ENCODE measurements at places on chromosomes 3 and 15.

DNA sequence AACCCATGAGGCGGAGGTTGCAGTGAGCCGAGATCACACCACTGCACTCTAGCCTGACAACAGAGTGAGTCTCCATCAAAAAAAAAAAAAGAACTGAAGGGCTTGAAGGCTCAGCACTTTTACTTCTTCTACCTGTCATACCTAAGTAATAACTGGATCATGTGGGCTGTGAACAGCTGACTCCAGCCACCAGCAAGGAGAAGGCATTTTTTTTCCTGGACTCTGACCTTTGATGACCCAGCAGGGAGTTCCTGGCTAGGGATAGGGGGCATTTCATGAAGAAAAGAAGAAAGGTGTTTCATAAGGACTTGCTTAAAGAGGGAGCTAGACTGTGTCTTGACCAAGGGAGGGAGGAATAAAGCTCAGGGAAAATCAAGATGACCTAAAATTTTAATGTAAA lies 266.0 kb downstream of the ZNF621 start:
- no peak for DNase-seq

- no peak for DNase-seq
These were observed 152.8 kb downstream of the GABRG3 start for GRCh38 chr15:27123808-27124207.

DNA sequence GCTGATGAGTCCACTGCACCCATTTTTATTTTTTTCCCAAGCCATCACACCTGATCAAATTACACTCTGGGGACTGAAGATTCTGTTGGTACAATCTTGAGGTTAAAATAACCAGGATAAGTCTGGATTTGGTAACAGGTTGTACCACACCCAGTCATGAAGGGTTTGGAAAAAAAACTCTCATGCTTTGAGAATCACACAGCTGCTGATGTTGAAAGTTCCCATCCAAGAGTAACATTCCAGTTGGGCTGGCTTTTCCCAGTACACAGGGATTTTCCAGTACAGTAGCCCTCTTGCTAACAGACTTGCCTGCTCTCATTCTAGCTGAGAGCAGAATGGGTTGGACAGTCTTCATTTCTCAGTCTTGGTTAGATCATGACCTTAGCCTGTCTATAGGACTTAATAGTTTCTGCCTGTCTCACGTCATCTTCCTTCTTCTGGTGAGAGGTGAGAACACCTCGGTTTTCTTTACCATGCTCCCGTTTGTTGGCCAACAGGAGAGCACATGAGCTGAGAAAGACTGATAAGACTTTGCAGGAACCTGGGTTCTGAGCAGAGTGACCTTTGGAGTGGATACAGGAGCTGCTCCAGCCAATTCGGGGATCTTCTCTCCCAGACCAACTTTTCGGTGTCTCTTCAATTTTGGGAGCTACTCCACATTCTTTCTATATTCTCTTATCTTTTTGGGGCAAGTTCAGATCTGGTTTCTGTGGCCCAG lies 300.1 kb upstream of the LYSMD4 start:
- no peak for DNase-seq

DNA sequence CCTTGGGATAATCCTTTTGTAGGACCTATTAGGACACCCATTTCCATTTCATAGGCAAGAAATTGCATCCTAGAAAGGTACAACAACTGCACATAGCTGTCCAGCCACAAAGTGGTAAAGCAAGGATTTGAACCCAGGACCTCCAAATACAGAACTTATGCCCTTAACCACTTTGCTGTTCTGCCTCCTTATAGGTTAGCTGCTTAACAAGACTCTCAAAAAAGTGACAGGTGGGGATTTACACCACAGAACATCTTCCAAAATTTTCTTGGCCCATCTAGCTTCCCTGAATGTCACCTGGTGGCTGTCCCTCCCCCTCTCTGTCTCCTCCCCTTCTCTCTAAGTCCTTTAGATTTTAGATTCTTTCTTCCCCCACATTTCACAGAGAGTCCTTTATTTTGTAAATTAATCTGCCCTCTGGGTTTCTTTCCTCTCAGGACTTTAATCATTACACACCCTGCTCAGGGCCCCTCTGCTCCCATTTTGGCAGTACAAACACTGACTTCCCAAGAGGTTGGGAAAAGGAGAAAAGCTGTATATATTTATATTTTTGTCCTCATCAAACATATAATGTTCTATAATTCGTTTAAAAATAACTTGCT lies 120.6 kb downstream of the CPNE4 start:
- no peak for DNase-seq

DNA sequence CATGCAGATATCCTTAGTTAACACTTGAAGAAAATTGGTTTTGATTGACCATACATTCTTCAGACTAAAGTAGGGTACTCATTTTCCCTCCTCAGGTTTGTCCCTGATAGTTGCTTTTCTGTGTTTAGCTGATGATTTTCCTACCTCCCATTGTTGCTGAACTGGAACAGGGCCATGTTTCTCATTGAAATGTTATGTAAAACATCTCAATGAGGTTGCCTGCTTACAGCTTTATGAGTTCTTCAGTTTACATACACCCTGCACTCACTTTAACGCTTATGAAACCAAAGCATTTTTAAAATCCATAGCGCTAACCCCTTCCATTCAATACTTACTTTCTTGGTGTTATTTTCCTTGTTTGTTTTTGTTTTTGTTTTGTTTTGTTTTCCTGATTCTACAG lies 61.9 kb downstream of the HMG20A start:
- DNase-seq, result no peak

- no peak for DNase-seq
These were observed 15.9 kb downstream of the SNX1 start for GRCh38 chr15:64111679-64112050.

DNA sequence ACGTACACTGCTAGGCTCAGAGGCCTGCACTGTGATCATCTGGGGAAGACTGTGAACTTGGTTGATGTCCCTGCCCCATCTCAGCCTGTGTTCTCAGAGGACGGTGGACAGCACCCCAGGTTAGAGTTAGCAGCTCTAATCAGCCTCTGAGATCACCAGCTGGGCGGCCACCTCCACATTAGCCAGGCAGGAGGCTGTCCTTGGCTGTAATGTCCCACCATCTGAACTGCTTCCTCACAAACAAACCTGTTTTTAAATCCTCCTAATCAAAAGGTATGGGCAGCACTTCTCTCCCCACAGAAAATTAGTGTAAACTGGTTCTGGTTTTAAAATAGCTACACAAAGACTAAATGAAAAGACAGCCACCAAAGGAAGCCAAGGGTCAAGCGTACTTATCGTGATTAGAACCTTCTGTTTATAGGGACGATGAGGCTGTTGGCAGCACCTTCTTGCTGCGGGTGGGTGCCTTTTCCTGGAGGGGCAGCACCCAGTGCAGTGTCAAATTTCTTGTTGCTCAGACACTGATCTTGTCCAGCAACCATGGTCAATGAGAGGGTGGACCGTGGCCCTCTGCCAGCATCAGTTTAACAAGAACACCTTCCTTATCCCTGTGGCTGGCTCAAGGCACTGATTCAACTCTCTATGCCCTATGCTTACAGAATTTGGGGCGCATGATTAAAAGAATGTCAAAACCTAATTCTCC lies 24.6 kb downstream of the ACSBG1 start:
- no peak for DNase-seq

DNA sequence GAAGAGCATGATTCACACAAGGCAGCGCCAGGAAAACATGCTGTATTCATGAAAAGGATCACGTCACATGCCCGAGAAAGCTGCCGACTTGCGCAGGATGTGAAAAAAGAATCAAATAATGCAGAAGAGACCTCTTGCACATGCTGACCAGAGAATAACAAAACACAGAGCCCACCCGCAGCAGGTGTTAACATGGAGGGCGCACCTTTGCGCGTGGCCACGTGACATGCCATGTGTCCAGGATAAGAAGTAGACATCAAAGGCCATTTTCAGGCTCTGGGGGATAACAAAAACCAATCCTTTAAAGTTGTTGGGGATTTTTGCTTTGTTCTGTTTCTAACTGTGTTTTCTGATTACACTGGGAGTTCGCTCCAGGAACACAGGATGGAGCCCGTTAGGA lies 1332.8 kb downstream of the ZPLD1 start:
- DNase-seq, result no peak

DNA sequence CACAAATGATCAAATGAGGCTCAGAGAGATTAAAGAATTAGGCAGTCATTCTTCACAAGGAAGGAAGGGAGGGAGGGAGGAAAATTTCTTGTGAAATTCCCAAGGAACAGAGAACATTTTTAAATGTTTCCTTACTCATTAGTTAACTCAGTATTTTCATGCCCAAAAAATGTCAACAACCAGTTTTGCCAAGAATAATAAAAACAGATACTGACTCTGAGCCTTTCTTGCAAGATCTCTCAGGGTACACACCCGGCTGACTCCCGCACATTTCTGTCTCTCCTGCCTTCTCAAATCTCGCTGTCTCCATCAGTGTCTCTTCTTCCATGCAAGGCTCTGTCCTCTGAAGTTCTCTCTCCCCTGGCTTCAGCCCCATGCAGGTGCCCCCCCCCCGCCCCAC lies 265.9 kb downstream of the TJP1 start:
- no peak for DNase-seq

DNA sequence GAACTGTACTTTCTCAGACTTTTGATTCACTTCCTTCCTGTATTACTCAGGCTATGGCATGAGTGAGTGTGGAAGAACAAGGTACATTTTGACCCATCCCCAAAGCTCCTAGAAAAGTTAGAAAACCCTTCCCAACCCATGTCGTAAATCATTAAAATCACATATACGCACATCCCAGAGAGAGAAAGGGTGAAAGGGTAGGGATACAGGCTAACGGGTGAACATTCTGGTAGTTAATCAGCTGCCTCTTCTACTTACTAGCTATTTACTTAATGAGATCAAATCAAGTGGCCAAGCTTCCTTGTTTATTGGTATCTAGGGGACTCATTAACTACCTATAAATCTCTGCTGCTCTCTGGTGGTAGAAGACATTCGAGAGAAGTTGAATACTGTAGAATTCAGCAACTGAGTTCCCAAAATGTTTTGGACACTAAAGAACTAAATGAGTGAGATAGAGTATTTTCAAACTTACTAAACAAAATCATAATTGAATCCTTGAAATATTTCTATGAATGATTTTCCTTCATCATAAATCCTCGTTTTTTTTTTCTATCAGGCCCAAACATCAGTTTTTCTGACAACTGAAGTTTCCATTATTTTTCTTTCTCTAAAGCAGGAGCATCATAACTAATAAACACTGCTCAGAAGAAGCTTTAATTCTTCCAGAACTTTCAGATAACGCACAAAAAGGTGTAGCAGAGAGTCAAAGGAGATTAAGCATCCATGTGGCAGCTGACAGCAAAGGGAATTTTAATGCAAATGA lies 124.2 kb downstream of the IMPG2 start:
- peak; percentile 85 for DNase-seq

DNA sequence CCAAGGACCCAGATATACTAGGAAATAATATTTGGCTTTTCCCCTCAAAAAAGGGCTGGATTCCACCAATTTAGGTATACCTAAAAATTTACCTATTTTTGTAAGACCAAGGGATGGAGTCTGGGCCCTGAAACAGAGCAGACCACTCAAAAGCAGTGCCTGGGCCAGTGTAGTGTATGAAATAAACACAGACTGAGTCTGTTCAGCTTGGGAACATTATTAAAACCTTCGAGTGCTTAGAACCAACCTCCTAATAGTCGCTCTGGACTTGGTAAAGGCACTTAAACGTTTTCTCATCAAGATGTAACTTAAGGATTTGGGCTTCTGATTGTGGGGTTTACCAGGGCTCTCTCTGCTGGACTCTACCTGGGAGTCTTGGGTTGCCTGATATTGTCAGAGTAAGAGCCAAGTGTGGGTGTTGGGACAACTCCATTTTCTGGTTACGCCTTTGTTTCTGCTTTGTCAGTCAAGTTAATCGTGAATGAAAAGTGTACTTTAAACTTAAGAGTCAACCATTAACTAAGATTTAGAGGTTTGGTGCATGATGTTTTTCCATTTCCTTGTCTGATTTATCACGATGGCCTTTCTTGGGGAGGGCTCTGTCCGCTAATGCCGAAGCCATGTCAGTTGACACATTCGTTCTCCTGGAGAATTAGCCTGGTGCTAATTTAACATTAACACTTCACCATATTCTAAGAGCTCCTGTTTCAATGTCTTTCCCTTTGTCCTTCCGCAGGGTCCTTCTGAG lies 221.0 kb upstream of the TPM1 start:
- no peak for DNase-seq

DNA sequence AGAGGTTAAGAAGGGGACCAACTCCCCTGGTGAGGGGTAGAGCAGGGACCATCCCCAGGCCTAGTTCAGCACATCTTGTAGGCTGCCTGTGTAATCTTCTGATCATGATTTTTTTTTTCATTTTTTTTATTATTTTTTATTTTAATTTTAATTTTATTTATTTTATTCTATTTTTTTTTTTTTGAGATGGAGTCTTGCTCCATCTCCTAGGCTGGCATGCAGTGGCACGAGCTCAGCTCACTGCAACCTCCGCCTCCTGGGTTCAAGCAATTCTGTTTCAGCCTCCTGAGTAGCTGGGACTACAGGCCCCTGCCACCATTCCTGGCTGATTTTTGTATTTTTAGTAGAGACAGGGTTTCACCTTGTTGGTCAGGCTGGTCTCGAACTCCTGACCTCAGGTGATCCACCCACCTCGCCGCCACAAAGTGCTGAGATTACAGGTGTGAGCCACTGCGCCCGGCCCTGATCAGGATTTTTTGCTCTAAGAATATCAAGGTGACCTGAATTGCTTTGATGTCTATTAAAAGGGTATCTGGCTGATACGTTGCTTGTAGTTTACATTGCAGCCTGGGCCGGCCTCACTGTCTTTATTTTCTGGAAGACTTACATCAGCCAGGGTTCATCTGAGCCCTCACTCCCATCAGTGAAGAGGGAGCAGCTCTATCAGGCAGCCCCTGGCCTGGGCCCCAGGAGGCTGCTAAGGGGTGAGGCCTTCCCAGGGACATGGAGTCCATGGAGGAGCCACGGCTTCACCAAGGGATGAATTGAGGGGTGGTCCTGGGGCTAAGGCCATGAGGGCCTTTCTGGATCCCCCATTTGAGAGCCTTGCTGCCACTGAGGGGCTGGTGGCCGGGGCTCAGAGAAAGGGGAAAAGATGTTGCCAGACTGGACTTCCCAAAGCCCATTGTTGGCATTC lies 10.7 kb downstream of the SYNM start:
- DNase-seq, result no peak

- DNase-seq, result peak; percentile 26
These were observed 40.5 kb downstream of the SH3BP5 start for GRCh38 chr3:15291589-15292541.

GRCh38 chr3:155639462-155640055 lies 105.3 kb downstream of the PLCH1 start:
- DNase-seq, result no peak

Measured in OCI-M1 (cell line).